ENCODE measurements at places on chromosomes 6 and 20.

DNA sequence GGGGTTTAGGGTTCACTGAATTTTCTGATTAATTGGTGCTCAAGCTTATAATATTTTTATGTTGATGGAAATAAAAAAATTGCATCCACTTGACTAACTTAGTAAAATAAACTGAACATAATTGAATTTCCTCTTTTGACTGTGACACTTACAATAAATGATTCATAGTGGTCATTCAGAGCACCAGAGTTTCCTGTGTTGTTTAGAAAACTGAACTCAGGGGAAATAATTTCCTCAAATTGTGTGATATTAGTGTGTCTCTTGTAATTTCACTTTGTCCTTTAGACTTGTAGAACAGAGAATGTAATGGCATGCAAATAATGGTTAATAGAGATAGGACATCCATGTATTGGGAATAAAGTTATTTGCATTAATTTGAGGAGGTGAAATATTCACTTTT lies 319.7 kb upstream of the MAN1A1 start:
- no peak for DNase-seq

DNA sequence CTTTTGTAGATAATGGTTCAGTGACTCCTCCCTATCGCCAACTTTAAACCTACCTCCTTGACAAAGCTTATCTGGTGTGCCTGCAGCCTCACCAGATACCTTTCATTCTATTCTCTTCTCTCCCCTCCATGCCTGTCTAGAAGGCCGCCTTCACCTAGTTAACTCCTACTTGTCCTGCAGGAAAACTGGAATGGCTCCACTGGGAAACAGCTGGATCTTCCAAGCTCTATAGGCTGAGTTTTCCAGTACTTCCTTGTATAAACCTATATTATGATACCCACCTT lies 6.2 kb downstream of the PRKN start:
- no peak for DNase-seq

DNA sequence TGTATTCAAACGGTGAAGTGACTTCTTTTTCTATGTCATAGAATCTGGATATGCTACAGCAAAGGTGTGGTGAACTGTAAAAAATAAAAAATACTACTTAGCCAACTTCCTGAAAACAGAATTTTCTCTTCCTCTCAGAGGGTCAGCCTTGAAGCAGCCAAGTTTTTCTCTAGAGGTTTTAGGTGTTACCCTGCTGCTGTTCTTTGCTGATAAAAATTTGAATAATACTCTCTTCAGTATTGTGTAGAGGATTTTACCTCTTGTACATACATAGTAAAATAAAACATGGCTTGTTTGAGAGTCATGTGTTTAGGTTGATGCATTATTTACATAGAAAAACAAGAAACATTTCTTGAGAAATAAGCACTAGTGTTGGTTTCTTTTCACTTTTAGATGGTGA lies 458.4 kb downstream of the TBC1D32 start:
- no peak for DNase-seq

DNA sequence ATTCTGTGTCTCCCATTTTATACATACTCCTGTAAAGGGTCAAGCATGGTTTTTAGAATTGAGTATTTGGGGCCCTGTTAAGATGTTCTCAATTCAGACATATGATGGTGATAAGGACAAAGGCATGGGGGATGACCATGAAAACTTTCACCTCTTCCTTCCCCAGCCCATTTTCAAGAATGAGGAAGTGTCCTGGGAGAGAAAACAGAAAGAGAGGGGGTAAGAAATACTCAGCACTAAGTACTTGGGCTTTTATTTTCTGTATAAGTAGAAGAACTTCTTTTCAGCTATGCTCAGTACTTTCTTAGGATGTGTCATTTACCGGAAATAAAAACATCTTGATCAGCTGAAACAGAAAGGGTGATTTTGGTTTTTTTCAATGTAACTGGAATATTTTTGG lies 10.9 kb upstream of the MBOAT1 start:
- no peak for DNase-seq

GRCh38 chr20:15655295-15655874 lies 917.9 kb downstream of the KIF16B start:
- no peak for DNase-seq

GRCh38 chr6:55836481-55836880 lies 38.9 kb downstream of the BMP5 start:
- no peak for DNase-seq

DNA sequence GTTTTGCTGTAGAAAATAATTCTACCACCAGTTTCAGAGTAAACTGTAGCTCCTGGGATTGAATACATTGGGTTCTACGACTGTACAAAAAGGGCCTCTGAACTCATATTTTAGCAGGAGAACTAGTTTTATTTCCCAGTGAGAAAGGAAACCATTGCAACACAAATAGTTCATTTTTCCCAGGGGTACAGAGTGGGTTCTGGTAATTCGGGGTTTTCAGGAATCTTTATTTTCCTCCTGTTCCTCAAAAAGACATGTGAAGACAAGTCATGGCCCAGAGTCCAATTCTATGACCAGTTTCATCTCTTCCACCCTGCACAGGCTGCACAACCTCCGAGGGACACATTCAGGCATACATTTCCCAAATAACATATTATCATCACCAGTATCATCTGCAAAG lies 222.1 kb downstream of the HIVEP2 start:
- no peak for DNase-seq

GRCh38 chr6:107361753-107362604 lies 97.4 kb downstream of the PDSS2 start:
- no peak for DNase-seq

- DNase-seq, result no peak
Measured at GRCh38 chr20:44598423-44599305, 16.3 kb downstream of the PKIG start.

DNA sequence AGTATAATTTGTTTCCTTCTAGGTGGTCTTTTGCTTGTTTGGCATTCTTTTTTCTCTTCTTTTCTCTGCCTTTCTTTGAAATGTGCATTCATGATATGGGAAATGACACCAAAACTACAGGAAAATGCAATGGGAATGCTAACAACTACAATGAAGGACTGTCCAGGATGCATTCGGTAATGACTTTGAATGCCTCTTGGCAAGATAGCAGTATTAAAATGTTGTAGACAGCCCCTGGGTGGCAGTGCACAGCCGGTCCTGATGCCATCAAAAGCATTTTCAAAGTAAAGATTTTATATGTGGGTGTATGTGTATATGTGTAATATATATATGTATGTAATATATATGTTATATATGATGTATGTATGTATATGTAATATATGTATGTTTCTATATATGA lies 218.8 kb upstream of the MMS22L start:
- DNase-seq, result no peak

GRCh38 chr6:84346372-84346771 lies 118.9 kb upstream of the CEP162 start:
- DNase-seq, result no peak

DNA sequence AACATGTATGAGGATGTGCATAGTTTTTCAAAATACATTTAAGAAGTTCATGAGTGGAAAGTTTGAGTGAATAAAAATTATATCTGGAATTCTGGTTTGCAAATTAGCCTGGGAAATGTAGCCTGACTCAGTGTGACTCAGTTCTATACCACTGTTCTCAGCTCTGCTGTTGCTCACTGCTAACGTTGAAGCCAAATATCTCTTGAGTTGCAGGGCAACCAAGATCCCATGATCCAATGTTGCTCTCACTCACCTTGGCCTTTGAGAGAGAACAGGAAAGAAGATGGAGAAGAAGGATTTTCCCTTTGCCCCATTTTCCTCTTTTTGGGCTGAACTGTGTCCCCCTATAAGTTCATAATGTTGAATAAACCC lies 28.9 kb downstream of the PSMB9 start:
- DNase-seq, result no peak

- DNase-seq, result no peak
Measured at GRCh38 chr6:46305833-46306232, 135.1 kb upstream of the ENPP5 start.

DNA sequence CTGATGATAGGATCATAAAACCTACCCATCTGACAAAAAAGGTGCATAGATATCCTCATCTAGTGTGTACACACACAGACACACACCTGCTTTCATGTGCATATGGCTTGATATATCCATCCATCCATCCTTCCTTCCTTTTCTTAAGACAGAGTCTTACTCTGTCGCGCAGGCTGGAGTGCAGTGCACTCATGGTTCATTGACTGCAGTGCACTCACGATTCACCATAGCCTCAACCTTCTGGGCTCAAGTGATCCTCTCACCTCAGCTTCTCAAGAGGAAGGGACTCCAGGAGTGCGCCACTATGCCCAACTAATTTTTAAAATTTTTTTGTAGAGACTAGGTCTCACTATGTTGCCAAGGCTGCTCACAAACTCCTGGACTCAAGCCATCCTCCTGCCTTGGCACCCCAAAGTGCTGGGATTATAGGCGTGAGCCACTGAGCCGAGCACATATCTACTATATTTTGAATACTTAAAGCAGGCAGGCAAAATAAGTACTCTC lies 27.1 kb downstream of the ADNP start:
- no peak for DNase-seq

GRCh38 chr6:43891072-43891870 lies 121.3 kb downstream of the VEGFA start:
- no peak for DNase-seq

GRCh38 chr20:61847420-61847748 lies 218.3 kb downstream of the TAF4 start:
- DNase-seq, result no peak

- DNase-seq, result no peak
Measured at GRCh38 chr6:42200035-42200434, 5.3 kb upstream of the GUCA1B start.

DNA sequence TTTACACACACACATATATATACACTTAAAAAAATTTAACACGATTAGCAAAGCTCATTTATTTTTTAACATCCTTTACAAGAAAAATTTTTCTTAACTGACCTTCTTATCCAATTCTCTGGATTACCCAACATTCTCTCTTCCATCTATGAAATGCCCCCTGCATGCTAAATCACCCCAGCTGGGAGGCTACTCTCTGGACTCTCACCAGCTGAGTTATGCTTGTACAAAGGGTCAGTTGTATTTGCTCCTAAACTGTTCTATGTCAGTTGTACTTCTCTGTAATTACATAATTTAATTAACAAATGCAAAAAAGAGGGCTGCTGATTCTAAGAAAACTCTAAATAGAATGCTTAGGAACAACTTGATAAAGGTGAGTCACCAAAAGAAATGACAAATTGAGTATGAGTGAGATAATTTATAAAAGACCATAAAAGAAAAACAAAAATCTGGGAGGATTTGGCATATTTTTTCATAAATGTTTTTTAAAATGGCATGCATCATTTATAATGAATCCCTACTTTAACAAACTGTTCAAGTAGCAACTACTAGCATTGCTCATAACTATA lies 120.5 kb downstream of the KIF13A start:
- no peak for DNase-seq

DNA sequence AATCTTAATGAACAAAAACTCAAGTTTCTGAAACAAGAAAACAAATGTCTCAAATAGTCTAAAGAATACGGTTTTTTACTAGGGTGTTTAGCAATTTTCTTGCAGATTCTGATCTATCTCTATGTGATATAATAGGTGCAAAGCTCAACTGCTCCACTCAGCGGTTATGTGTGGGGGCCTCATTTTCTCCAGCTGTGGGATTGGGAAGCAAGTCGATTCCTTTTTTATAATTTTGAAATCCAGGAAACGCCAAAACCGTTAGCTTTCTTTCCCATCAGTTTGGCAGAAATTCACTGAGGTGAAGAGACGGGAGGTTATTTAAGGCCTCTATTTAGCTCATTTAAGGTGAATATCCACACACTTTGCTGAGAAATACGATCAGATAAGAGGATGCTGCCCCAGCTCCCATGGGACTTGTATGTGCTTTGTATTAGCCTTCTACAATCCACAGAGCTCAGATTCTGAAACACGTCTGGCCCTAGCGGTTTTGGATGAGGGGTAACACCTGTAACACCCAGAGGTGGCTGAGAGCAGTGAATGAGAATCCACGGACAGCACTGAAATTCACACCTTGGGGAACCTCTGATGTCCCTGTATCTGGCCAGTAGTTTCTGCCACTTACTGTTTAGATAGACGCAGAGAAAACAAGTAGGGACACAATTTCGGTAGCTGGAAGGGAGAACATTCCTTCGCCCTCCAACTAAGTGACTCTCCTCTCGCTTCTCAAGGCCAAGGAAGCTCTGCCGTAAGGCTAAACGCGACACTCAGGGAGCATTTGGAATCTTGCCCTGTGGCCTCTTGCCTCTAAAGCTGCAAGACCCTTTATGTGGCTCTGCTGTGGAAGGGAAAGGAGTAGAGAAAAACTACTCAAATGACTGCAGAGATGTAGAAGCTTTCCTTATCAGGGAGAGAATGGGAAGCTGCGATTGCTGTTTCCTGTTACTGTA lies 6.5 kb upstream of the BCAS4 start:
- DNase-seq, result no peak

GRCh38 chr6:104413767-104414166 lies 446.0 kb downstream of the HACE1 start:
- DNase-seq, result no peak

DNA sequence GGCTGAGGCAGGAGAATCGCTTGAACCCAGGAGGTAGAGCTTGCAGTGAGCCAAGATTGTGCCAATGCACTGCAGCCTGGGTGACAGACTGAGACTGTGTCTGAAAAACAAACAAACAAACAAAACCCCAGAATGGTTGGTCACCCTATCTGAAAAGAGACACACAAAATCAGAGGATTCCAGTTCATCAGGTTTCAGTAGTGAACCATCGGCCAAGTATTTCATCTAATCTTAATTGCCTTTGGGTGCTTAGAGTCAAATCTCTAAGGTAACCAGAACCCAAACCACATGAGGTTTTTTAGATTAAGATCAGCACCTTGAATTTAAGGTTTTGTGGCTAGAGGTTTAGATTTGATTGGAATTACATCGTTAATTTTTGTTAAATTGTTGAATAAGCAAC lies 8.3 kb upstream of the ZBTB2 start:
- no peak for DNase-seq

- DNase-seq, result no peak
Measured at GRCh38 chr6:140485740-140486449, 1111.4 kb upstream of the CITED2 start.

DNA sequence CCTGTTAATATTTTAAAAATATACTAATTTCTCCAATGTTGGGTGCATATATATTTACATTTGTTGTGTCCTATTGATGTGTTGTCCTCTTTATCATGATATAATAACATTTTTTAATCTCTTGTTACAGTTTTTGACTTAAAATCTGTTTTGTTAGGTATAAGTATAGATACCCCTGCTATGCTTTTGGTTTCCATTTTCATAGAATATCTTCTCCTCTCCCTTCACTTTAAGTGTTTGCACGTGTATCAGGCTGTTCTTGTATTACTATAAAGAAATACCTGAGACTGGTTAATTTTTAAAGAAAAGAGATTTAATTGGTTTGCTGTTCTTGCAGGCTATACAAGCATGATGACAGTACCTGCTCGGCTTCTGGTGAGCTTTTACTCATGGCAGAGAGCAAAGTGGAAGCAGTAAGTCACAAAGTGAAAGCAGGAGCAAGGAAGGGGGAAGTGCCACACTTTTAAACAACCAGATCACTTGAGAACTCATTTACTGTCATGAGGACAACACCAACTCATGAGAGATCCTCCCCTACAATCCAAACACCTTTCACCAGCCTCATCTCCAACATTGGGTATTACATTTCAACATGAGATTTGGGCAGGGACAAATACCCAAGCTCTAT lies 340.5 kb upstream of the SYNCRIP start:
- no peak for DNase-seq

All from activated CD4-positive, alpha-beta T cell treated with anti-CD3 and anti-CD28 coated beads, Interleukin-2, amount 50 U/mL, for 24 hours (primary cell).